ENCODE measurements at places on chromosomes 16 and 17.
A peak's percentile ranks its signal among the peaks of the same experiment; 100 is the strongest.

DNA sequence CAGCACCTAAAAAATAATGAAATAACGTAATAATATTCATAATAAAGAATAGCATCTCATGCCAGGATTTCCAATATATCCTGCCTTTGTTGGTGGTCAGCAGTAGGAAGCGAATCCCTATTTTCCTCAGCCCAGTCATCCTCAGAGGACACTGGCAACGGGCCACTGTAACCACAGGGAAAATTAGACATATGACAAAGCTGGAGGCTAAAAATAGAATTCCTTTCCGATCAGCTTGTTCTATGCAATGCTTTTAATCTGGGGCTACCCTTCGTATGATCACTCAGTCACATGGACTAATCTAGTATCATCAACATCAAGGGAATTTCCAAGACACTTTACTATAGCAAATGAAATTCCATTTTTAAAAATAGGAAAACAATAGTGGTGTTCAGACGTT is 246.9 kb upstream of the KCNJ16 start:
- DNase-seq = peak; percentile 69

DNA sequence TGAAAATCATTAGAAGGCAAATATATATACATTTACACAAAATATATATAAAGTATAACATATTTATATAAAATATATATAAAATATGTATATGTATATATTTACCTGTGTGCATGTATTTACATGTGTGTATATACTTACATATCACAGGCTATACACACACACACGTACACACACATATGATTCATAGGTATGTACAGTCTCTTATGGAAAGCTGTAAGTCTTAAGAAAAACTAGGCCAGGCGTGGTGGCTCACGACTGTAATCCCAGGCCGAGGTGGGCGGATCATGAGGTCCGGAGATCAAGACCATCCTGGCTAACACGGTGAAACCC is 14.7 kb downstream of the TOM1L2 start:
- DNase-seq = no peak

GRCh38 chr17:61389670-61390478 is 9.8 kb upstream of the TBX2 start:
- no peak for DNase-seq

GRCh38 chr17:45101546-45101882 is 30.8 kb downstream of the PLCD3 start:
- DNase-seq = no peak

- DNase-seq = no peak
Measured at GRCh38 chr17:29575511-29576213, 7.2 kb downstream of the TP53I13 start.

- no peak for DNase-seq
Measured at GRCh38 chr17:3573246-3574100, 15.9 kb upstream of the TRPV3 start.

DNA sequence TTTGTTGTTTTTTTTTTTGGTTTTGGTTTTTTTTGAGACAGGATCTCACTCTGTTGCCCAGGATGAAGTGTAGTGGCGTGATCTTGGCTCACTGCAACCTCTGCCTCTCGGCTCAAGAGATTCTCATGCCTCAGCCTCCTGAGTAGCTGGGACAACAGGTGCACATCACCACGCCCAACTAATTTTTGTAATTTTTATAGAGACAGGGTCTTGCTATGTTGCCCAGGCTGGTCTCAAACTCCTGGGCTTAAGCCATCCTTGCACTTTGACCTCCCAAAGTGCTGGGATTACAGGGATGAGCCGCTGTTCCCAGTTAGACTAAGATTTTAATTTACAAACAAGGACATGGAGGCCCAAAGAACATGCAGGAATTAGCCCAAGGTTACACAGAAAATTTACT is 91.8 kb upstream of the NOL11 start:
- no peak for DNase-seq

DNA sequence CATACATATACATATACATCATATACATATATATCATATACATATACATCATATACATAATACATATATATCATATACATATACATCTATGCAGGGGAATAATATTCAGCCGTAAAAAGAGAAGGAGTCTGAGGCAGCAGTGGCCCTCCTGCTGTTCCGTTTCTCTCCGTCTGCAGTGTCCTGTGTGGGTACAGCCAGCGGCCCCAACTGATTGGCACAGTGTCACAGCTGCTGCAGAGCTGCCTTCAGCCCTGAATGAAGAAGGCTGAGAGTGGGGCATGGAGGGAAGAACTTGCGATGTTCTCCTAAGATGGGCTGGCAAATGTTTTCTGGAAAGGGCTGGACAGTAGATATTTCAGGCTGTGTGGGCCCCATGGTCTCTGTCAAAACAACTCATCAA is 146.9 kb downstream of the SNX29 start:
- no peak for DNase-seq
